ENCODE measurements at places on chromosomes 3 and 15. TPM values are rescaled to one million over a fixed set of nuclear protein-coding genes. Genes with fewer than 3 reads are reported as not detected.

SPINK8 gene
- total RNA-seq, result not detected

UBAP1L gene
- total RNA-seq, result 1.6 TPM

SEMA3B gene
- total RNA-seq, result 2.8 TPM

WDR72 gene
- 26.4 TPM for total RNA-seq

DNA sequence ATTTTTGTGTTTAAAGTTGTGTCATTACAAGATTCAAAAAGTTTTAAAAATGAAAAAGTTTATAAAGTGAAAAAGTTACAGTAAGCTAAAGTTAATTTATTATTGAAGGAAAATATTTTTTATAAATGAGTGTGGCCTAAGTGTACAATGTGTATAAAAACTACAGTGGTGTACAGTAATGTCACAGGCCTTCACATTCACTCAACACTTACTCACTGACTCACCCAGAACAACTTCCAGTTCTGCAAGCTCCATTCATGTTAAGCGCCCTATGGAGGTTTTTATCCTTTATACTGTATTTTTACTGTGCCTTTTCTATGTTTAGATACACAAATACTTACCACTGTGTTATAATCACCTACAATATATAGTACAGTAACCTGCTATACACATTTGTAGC is 76.3 kb downstream of the DTWD1 start:
- DNase-seq, result no peak

DNA sequence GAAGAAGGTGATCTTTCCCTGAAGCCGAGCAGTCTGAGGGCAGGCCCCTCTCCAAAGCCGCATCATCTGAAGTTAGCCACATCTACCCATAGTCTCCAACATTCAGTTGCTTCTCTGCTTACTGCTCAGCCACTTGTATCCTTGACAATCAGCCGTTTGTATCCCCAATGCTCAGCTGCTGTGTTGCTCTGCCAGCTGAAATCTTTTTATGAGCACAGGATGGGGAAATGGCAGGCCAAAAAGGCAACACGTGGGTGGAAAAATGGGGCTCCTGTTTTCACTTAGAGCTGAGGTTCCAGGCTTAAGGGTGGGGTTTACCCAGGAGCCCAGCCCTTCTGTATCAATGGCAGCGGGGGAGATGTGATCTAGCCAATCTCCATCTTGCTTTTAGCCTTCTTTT is 36.3 kb downstream of the METTL6 start:
- no peak for DNase-seq

DNA sequence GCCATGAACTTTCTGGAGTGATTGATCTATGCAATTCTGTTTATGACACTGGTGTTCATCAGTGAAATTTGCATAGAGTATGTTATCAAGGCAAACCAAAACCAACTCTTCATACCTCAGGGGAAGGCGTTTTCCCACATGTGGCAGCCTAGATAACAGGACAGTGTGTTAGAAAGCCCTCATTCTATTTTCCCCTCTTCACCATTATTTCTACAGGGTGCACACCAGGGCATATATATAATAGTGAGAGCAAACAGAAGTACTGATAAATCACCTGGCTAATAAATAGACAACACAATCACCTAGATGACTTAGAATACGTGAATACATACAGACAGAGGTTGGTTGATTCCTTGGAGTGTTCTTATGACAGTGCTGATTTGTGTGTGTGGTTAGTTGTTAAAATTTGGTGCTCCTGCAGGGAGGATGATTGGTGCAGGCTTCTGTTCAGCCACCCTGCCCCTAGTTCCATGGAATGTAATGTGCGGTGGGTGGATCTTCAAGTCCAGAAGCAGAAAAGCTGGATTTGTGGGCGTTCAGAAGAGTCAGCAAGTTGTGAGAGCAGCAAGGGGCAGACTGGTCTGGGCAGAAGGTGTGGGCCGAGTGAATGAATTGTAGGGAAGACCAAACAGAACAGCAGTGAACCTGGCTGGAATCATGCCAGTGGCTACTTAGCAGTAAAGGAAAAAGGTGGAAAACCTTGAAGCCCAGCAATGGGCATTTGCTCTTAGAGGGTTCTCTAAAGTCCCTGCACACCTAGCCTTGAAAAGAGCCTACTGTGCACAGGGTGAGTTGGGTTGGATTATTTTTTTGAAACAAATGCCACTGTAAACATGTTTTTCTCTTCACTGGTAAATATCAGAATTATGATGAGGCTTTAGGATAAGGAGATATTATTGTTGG is 11.7 kb upstream of the RARRES1 start:
- no peak for DNase-seq

GRCh38 chr3:136916223-136916622 is 41.6 kb upstream of the IL20RB start:
- DNase-seq, result no peak

- DNase-seq, result no peak
Observed at GRCh38 chr3:22265403-22265802, 514.4 kb upstream of the ZNF385D start.

DNA sequence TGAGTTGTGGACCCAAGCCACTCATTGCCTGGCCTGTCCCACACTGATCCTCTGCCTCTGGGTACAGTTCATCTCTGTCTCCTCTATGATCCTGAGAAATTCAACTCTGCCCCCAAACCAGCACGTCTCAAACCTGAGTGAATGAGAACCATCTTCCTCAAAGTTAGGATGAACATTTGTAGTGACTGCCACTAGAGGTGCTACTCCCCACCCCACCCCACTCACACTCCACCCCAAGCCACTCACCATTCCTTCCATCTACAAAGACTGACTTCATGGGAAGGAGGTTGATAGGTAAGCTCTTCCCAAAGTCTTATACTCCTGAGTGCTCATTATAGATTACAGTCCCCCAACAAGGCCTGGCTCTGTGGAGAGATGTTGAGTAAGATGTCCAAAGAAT is 43.8 kb downstream of the NEK10 start:
- peak; percentile 30 for DNase-seq

Measured in H7 (cell line).